ENCODE measurements at places on chromosomes 2 and 18.

DNA sequence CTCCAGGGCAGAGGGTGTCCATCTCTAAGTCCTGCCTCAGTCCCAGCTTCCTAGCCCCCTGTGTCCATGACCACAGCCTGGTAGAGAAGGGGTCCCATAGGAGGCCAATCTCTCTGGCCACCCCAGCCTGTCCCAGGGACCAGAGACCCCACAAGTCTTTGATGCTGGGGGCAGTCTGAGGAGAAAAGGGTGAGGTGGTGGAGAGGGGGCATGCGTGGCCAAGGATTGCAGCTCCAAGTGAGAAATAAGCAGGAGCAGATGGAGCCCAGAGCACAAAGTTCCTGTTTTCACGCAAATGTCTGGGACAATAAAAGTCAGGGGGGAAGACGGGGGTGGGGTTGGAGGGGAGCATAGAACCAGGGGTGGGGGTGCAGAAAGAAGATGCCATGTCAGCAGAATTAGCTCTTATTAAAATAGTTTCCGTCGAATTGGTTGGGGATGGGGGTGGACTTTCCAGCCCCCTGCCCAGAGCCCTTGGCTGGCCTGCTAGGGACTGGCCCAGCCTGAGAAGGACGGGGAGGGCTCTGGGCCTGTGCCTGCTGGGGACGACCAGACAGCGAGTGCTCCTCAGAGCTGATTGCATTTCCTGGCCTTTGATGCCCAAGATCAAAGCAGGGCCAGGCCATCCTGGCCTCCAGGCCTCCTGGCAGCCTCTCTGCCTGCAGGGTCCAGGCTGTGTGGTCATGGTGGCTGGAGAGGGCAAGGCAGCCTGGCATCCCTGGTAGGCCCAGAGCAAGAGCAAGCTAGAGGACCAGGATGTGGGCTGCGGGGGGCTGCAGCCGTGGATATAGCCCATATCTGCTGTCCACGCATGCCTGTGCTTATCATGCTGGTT, 337.1 kb downstream of the DYSF start:
- DNase-seq: no peak

GRCh38 chr2:1633092-1633671, 111.1 kb downstream of the PXDN start:
- no peak for DNase-seq

DNA sequence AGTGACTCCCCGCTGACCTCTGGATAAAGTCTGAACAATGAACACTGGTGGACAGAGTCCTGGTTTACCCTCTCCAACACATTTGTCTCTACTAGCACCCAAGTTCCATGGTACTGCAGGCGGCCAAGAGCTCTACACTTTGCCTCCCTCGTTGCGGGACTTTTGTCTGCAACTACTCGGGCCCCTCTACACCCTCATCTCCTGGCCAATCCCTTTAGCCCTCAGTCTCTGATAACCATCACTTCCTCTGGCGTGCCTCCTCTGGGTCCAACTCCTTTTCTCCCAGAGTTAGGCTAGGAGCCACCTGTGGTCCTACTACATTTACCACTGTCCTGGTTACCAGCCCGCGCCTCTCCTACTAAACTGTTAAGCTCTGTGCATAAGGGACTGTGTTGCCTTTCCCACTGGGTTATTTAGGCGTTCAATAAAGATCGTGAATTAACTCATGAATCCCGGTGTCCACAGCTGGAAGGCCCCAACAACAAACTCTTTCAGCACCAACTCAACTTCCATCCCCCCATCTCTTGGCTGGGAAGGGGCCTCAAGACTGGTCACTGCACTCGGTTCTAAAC, 757 bp downstream of the HDHD2 start:
- DNase-seq: no peak

DNA sequence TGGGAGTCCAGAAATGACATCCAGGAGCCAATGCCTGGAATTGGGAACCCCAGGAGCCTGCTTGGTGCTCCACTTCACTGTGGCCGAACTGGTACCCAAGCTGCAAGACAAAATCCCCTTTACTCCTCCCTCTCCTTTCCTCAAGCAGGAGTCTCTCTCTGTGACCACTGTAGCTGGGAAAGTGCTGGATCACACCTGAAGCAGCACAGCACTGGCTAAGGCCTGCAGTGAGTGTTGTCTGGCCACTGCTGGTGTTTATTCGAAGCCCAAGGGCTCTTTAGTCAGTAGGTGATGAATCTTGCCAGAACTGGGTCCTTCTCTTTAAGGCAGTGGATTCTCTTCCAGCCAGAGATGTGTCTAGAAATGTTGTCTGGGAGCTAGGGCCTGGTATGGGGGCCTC, 26.4 kb downstream of the STPG4 start:
- DNase-seq: no peak

- DNase-seq: no peak
Observed at GRCh38 chr2:16104949-16105668, 164.8 kb downstream of the MYCN start.

DNA sequence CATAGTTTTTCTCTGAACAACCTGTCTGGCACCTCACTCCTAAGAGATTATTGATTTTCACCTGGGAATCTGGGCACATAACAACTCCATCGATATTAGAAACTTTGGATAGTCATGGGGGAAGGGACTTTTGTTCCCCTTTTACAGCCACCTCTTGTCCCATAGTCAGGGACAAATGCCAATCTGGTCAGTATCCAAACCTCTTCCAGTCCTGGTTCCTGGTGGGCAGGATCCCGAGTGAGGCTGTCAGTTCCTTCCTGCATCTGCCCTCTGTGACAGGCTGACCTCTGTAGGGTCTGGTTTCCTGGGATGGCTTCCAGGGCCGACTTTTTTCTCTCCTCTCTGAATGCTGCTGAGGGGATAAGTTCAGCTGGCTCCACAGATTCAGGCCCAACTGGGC, 11.0 kb downstream of the KIF5C start:
- no peak for DNase-seq

DNA sequence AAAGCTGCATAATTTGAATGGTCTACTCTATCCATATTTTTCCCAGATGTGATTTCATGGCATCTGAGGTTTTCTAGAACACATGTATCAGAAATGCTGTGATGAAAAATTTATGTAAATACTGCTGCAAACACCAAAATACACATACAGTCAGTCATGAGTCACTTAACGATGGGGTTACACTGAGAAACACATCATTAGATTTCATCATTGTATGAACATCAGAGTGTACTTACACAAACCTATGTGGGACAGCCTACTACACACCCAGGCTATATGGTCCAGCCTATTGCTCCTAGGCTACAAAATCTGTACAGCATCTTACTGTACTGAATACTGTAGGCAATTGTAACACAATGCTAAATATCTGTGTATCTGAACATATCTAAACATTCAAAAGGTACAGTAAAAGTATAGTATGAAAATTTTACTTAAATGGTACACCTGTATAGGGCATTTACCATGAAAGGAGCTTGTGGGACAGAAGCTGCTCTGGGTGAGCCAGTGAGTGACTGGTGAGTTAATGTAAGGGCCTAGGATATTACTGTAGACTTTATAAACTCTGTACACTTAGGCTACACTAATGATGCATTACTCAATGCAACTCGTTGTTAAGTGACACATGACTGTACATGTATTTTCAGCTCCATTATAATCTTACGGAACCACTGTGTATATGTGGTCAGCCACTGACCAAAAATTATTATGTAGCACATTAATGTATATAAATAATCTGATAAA, 33.5 kb downstream of the PNO1 start:
- DNase-seq: peak; percentile 61

GRCh38 chr18:13070460-13070859, 79.3 kb downstream of the CEP192 start:
- no peak for DNase-seq

GRCh38 chr18:28125051-28125450, 51.9 kb downstream of the CDH2 start:
- no peak for DNase-seq

- DNase-seq: no peak
Observed at GRCh38 chr2:205323929-205324328, 358.4 kb upstream of the NRP2 start.

DNA sequence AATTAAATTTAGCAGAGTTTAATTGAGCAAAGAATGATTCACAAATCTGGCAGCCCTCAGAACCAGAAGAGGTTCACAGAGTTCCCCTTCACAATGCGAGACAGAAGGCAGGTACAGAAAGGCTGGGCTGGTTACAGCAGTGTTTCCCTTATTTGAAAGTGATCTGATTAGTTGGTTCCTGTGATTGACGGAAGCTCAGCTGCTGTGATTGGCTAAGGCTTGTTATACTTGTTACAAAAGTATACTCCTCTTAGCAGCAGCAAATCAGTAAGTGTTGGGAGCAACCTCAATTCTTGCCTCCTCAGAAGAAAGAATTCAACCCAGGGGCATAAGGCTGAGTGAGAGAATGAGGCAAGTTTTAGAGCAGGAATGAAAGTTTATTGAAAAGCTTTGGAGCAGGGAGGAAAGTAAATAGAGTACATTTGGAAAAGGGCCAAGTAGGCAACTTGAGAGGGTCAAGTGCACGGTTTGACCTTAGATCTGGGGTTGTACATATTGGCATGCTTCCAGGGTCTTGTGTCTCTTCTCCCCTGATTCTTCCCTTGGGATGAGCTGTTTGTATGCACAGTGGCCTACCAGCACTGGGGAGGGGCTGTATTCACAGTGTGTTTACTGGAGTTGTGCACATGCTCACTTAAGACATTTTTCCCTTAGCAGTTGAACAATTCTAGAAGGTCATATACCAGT, 431.8 kb upstream of the RAB12 start:
- DNase-seq: no peak

GRCh38 chr2:56985609-56986008, 801.8 kb downstream of the CCDC85A start:
- DNase-seq: no peak

- no peak for DNase-seq
Observed at GRCh38 chr18:70289351-70290312, 787 bp downstream of the SOCS6 start.

GRCh38 chr18:5021558-5021957, 175.5 kb downstream of the AKAIN1 start:
- no peak for DNase-seq

DNA sequence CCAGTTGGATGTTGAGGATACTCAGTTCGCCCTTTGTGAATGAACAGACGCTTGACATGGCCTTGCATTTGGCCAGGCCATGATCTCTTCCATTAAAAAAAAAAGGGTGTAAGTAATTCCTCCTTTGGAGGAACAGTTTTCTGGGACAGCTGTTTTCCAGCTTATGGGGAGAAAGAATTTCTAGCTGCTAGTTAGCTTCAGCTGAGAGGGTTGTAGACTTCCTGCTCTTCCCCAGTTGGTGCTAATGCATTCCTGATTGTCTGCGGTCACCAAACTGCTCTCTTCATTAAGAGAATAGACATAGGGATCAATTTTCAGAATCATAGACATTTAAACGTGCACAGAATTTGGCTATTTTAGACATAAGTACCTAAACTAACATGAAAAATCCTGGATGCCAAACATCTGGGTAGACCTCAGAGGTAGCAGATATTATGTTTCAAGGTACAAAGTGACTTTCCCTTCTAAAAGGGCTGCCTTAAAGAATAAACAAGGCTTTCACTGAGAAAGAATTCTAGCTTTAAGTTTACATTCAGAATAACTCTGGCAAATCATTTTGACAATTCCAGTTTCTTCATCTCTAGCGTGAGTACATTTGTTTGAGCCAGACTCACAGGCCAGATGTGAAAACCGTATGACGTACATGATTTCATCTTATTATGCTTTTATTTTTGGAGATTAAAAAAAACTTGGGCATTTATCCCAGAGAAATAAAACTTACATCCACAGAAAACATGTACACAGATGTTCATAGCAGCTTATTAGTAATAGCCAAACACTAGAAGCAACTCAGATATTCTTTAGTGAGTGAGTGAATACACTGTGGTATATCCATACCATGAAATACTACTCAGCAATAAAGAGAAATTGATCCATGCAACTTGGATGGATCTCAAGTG, 71.2 kb downstream of the MAIP1 start:
- peak; percentile 82 for DNase-seq

- DNase-seq: no peak
Observed at GRCh38 chr2:240095556-240096523, 40.3 kb downstream of the COPS9 start.

- DNase-seq: peak; percentile 55
Observed at GRCh38 chr2:18976168-18976961, 382.1 kb downstream of the OSR1 start.

GRCh38 chr2:74915743-74916142, 42.7 kb upstream of the POLE4 start:
- no peak for DNase-seq

DNA sequence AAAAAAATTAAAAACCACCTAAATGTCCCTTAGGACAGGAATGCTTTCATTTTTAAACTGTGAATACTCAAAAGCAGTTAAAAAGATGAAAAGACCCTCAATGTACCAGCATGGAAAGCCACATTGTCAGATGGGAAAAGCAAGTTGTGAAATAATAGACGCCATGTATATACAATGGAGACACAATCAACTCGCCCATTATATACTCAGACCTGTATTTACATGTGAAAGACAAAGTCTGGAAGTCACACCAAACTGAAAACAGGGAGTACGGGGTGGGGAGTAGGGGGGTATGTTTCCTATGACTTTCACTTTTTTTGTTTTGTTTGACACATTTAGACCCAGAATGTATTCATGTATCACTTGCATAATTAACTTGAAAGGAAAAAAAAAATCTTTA, 75.6 kb downstream of the CELF4 start:
- no peak for DNase-seq

DNA sequence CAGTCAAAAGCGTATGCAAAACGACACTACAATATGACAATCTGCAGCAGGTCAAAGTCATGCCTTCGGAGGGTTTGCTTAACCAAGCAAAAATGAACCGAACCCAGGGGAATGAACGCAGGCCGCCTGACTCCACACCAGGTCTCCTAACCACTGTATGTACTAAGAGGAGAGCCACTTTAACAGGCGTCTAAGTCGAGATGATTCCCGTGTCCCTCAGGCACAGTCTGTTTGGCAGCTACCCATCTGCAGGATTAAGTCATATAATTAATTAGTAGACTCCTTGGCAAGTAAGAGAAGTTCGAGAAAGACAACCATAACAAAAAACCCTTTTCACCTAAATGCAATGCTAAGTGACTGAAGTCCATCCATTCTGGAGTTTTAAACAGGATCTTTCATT, 15.2 kb downstream of the CYB5A start:
- no peak for DNase-seq

GRCh38 chr2:88737385-88737784, 45.9 kb downstream of the RPIA start:
- no peak for DNase-seq

- no peak for DNase-seq
Observed at GRCh38 chr2:65016789-65017188, 27.6 kb downstream of the SLC1A4 start.

- no peak for DNase-seq
Observed at GRCh38 chr2:204545861-204546735, 823 bp downstream of the PARD3B start.

Data from AG04450 (cell line).